Lower lobe of right lung (tissue), 2 donors: ENCODE measurements at places on chromosomes 3 and 15. TPM values are rescaled to one million over a fixed set of nuclear protein-coding genes. Genes with fewer than 3 reads are reported as not detected.
A peak's percentile ranks its signal among the peaks of the same experiment; 100 is the strongest.

DNA sequence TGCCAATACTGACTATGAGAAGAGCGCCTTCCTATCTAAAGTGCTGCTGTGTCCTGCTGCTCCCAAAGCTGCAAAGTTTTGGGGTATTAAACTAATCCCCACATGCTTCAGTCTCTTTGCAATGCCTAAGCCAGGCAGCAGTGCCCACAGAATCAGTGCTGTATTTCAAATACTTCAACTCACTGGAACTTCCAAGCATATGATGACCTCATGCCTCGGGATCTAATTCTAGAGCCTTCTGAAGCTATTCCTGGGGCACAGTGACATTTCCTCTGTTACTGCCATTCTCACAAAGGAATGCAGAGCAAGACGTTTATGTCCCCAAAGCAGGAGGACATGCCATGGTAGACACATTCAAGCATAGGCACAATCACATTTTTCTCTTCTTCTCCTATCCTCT, 78.5 kb downstream of the CD200 start:
- DNase-seq: no peak
- H3K4me3 ChIP-seq: no peak overlapping the region
- H3K27me3 ChIP-seq: no peaks in the 10 kb centered on the region
- H3K36me3 ChIP-seq: no peaks in the 10 kb centered on the region
- H3K4me1 ChIP-seq: no peaks in the 10 kb centered on the region
- H3K27ac ChIP-seq: no peak overlapping the region

DNA sequence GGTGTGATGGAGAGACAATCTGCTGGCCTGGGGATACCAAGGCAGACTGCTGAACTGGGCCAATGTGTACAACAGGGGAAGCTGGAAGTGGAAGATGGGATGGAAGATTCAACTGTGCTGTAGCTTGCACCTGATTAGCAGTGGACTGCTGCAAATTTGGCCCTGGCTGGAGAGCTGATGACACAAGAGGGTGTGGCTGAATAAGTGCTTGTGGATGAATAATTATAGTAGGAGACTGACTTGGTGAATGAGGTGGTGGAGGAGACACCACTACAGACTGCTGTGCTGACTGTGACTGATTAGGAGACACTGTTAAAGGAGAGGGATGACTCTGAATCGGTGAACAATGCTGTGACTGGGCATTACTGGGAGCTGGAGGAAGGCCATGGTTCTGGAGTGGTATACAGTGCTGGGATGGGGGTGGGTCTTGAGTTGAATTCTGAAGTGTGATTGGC, 52.5 kb downstream of the PHC3 start:
- no peaks in the 10 kb centered on the region for H3K27me3 ChIP-seq
- no peak overlapping the region for H3K27ac ChIP-seq
- no peak for DNase-seq

DNA sequence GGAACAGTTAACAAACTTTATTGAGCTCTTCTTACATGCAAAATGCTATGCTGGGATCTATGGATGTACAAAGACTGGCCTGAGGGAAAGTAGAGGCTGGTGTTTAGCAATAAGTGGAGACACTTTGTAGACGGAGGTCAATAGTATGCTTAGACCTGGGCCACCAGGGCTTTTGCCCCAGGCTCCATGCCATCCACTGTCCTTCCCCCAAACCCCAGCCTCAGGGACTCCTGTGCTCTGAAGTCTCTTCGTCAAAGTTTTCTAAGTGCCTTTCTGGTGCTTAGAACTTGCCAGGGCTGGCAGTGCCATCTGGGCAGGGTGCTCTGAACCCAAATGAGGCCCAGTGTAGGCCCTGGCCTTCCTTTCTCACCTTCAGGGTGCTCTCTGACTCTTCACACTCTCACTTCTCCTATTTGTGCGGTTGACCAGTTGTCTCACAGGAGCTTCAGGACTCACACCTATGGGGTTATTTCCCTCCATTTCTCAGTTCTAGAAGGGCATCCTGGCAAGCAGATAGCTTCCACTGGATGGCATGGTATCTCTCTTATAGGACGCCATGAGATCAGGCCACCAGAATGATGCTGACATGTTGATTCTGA, 21.8 kb upstream of the KCNAB1 start:
- H3K4me1 ChIP-seq: no peaks in the 10 kb centered on the region
- H3K4me3 ChIP-seq: no peak overlapping the region
- H3K27ac ChIP-seq: no peak overlapping the region
- DNase-seq: no peak
- no peaks in the 10 kb centered on the region for H3K27me3 ChIP-seq

DNA sequence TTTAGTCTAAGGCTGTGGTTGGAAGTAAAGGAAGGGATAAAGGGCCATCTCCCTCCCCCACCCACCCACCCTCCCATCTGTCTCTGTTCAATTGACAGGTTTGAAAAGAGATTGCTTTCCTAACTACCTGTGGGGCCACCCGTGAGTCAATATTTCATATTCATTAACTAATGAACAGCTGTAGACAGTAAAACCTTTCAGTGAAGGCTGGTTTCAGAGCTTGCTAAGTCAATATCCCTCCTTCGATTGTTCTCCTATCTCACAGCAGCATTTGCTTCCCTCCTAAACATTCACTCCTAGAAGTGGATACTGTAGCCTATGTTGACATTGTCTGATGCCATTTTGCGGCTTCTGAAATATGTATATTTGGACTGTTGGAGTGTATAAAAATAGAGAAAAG, 85.9 kb upstream of the SYNPR start:
- no peak overlapping the region for H3K4me3 ChIP-seq
- no peak overlapping the region for H3K27ac ChIP-seq
- H3K36me3 ChIP-seq: no peaks in the 10 kb centered on the region

DNA sequence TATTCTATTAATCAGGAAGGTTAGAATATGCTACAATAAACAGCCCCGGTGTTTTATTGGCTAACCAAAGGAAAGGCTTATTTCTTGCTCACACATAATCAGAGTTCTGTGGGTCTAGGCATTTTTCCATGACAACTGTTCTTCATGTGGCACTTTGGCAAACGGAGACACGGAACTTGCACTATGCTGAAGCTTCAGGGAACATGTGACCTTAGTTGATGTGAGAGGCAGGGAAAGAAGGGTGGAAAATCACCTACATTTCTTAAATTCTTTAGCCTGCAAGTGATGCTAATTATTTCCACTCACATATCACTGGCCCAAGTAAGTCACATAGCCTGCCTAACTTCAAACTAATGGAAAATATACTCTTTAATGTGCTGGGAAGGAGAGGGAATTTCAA, 344.6 kb downstream of the SV2B start:
- no peaks in the 10 kb centered on the region for H3K4me1 ChIP-seq
- no peak overlapping the region for H3K27ac ChIP-seq
- no peak for DNase-seq
- H3K27me3 ChIP-seq: no peaks in the 10 kb centered on the region

GRCh38 chr3:171156401-171157010, 130.0 kb upstream of the SLC2A2 start:
- no peaks in the 10 kb centered on the region for H3K4me1 ChIP-seq
- no peak for DNase-seq
- no peaks in the 10 kb centered on the region for H3K27me3 ChIP-seq
- peaks cover 39% of the 10 kb centered on the region for H3K36me3 ChIP-seq
- no peak overlapping the region for H3K4me3 ChIP-seq

DNA sequence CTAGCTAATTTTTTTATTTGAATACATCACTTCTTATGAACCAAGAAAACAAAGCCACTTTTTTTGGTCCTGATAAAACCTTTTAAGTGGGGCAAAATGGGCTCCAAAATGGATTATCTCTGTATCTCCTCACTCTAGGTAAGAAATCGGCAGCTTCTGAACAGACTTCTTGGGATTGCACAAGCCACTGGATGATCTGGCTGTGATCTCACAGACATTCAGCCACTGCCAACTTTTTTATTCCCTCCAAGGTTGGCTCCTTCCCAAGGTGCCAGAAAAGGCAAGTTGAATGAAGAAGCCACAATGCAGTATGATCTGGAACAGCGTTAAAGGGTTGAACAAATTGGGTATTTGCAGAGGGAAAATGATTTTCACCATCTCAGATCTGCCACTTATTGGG, 73.2 kb downstream of the PRICKLE2 start:
- H3K36me3 ChIP-seq: peaks cover 55% of the 10 kb centered on the region
- DNase-seq: no peak
- H3K4me3 ChIP-seq: no peak overlapping the region
- H3K27me3 ChIP-seq: no peaks in the 10 kb centered on the region

GRCh38 chr3:177196008-177196455, 1.2 kb downstream of the TBL1XR1 start:
- DNase-seq: no peak
- peak overlapping the region; percentile 94 for H3K27ac ChIP-seq
- H3K4me1 ChIP-seq: peaks cover 46% of the 10 kb centered on the region
- peak overlapping the region; percentile 74 for H3K4me3 ChIP-seq

GRCh38 chr15:65400760-65401610, 21.8 kb downstream of the IGDCC4 start:
- H3K27me3 ChIP-seq: peaks cover 47% of the 10 kb centered on the region
- H3K4me1 ChIP-seq: no peaks in the 10 kb centered on the region
- no peak overlapping the region for H3K4me3 ChIP-seq
- peak; percentile 63 for DNase-seq
- H3K27ac ChIP-seq: no peak overlapping the region
- no peaks in the 10 kb centered on the region for H3K36me3 ChIP-seq

DNA sequence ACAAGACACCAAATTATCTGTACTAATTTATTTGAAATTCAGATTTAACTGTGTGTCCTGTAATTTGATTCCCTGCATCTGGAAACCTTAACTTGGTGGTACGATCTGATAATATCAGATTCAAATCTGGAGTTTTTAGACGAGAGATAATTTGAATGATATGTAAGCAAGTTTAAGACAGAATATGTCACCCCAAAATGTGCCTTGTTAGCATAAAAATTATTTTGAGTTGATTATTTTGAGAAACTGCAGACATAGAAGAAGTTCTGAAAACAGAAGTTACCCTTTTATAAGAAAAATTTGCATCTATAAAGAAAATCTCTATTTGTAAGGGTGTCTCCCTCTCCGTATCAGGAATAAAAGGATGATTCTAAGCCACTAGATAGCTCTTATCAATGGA, 1202.8 kb downstream of the ROBO2 start:
- no peak overlapping the region for H3K4me3 ChIP-seq
- no peak for DNase-seq
- H3K27ac ChIP-seq: no peak overlapping the region
- H3K4me1 ChIP-seq: no peaks in the 10 kb centered on the region
- no peaks in the 10 kb centered on the region for H3K27me3 ChIP-seq

- no peak for DNase-seq
- H3K4me1 ChIP-seq: peaks cover 14% of the 10 kb centered on the region
- no peak overlapping the region for H3K4me3 ChIP-seq
- H3K27me3 ChIP-seq: no peaks in the 10 kb centered on the region
- peaks cover 34% of the 10 kb centered on the region for H3K36me3 ChIP-seq
Measured at GRCh38 chr3:142213298-142213697, 12.1 kb downstream of the GK5 start.

- no peaks in the 10 kb centered on the region for H3K36me3 ChIP-seq
- H3K27ac ChIP-seq: no peak overlapping the region
- H3K4me3 ChIP-seq: no peak overlapping the region
- no peaks in the 10 kb centered on the region for H3K27me3 ChIP-seq
Measured at GRCh38 chr3:125187599-125187910, 25.0 kb downstream of the SLC12A8 start.

DNA sequence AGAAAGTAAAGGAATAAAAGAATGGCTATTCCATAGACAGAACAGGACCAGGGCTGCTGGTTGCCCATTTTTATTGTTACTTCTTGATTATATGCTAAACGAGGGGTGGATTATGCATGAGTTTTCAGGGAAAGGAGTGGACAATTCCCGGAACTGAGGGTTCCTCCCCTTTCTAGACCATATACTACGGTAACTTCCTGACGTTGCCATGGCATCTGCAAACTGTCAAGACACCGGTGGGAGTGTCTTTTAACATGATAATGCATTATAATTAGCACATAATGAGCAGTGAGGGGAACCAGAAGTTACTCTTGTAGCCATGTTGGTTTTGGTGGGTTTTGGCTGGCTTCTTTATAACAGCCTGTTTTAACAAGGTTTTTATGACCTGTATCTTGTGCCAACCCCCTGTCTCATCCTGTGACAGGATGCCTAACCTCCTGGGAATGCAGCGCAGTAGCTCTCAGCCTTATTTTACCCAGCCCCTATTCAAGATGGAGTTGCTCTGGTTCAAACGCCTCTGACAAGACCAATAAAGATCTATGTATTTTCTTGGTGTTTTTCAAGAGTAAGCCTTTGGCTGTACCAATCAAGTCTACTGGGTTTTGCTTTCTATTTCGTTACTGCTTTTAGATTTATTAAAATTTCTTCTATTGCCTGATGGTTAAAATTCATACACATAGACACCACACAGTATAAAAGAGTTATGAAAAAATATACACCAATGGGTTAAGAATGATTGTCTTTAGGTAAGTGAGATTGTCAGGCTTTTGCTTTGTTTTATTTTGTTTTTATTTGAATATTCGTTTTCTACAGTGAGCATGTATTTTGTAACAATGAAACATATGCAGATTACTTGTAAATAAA, 37.4 kb upstream of the CTDSPL start:
- H3K27ac ChIP-seq: no peak overlapping the region
- no peaks in the 10 kb centered on the region for H3K27me3 ChIP-seq
- H3K36me3 ChIP-seq: peaks cover 13% of the 10 kb centered on the region
- DNase-seq: no peak
- no peak overlapping the region for H3K4me3 ChIP-seq

DNA sequence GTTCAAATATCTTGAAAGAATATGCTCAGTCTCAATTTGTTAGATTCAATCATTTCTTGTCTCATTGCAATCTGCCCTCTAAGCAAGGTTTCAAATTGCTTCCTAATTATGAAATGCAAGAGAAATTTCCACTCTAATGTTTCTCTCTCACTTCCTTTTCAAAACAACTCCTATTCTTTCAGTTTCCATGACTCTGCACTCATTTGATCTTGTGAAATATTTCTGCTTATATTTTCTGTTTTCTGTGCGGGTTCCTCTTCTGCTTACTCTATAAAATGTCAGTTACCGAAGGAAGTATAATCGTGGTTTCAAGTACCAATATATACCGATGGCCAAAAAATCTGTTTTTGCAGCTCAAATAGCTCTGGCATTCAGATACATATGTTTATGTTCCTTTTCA, 521.9 kb upstream of the NAALADL2 start:
- DNase-seq: no peak
- no peaks in the 10 kb centered on the region for H3K4me1 ChIP-seq
- peak overlapping the region; percentile 25 for H3K27ac ChIP-seq
- no peak overlapping the region for H3K4me3 ChIP-seq
- H3K27me3 ChIP-seq: no peaks in the 10 kb centered on the region

GRCh38 chr3:12984023-12984823, 89.0 kb downstream of the IQSEC1 start:
- H3K27me3 ChIP-seq: no peaks in the 10 kb centered on the region
- no peak overlapping the region for H3K4me3 ChIP-seq
- DNase-seq: no peak
- H3K4me1 ChIP-seq: peaks cover 3% of the 10 kb centered on the region
- no peak overlapping the region for H3K27ac ChIP-seq

GRCh38 chr15:70563561-70564095, 199.7 kb downstream of the UACA start:
- H3K36me3 ChIP-seq: no peaks in the 10 kb centered on the region
- no peak overlapping the region for H3K27ac ChIP-seq
- H3K4me3 ChIP-seq: no peak overlapping the region
- no peak for DNase-seq
- peaks cover 16% of the 10 kb centered on the region for H3K4me1 ChIP-seq
- no peaks in the 10 kb centered on the region for H3K27me3 ChIP-seq

- H3K4me3 ChIP-seq: no peak overlapping the region
- peaks cover 8% of the 10 kb centered on the region for H3K4me1 ChIP-seq
- H3K27me3 ChIP-seq: peaks cover 4% of the 10 kb centered on the region
- H3K36me3 ChIP-seq: no peaks in the 10 kb centered on the region
Measured at GRCh38 chr3:13095408-13095937, 22.2 kb upstream of the IQSEC1 start.

The GOLGA6B gene
- not detected for total RNA-seq

The SOX14 gene
- not detected for total RNA-seq

The GREM1 gene
- 3.1 TPM for total RNA-seq

The TICRR gene
- total RNA-seq: 0.32 TPM

The GNAT1 gene
- not detected for total RNA-seq

The DUOXA2 gene
- total RNA-seq: not detected

The CDHR4 gene
- 9.6 TPM for total RNA-seq
